KG1 (cell line): ENCODE measurements at places on chromosomes 4 and X.

DNA sequence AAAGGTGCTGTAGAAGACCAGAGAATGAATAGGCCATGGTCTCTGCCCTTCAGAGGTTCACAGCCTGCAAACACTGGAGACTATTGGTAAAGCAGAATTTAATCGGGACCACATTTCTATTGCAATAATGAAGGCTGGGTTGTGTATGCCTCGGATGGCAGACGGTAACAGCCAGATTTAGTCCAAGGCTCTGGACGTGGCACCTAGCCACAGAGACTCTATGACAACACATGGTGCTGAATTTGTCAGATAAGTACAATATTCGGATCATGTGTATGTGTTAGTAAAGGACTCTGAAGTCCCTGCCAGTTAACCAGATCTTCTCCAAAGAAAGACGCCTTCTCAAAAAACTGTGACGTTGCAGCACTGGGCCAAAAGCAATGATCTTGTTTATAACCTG lies 129.0 kb downstream of the DCTD start:
- DNase-seq, result no peak

- DNase-seq, result peak; percentile 13
Measured at GRCh38 chr4:31370866-31371465, 650.8 kb downstream of the PCDH7 start.

DNA sequence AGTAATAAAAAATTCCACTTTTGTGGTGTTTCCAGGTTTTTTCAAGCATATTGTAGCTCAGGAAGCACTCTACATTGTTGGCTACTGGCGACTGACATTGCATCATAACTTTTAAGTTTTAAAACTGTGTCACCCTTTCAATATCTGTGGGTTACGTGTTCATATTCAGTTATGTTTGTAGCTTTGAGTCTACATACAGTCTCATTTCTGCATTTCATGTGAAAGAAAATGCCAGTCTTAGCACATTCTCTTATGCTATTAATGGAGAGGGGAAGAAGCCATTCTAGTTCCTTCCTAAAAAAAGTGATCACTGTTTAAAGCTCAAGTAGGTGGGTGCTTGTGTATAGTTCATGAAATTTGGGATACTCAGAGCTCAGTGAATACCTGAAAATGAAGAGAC lies 38.1 kb downstream of the DIAPH2 start:
- DNase-seq, result no peak

GRCh38 chr4:185799442-185799841 lies 12.6 kb downstream of the SORBS2 start:
- DNase-seq, result no peak

DNA sequence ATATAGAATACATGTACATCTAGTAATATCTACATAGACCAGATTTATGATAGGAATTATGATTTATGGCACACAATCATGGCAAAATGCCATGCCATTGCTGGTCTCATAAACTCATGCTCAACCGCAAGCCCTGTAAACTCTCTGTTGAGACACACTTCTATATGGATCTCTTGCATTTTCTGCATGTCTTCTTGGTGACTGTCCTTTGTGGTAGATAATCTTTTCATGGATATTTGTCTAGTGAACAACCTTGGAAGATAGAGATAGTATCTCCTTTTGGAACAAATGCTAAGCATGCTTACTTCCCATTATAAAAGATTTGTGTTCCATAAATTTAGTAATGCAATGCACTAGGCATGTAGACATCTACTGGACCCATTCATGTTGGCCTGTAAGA lies 328.0 kb downstream of the NAF1 start:
- DNase-seq, result no peak

DNA sequence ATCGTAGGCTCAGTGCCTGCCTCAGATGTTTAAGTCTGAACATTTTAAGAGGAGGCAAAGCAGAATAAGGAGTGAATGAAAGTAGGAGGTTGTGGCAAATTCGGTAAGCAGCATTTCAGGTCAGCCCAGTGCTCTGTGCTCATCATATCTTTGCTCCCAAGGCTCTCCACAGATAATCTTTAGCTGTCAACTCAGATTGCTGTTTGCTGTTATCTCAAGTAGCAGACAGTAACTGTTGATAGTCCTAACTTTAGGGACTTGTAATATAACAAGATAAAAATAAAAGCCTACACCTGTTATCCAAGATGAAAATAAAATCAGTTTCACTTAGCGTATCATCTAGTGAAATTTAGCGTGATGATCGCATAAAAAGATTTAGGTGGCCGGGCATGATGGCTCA lies 18.6 kb upstream of the CLTRN start:
- DNase-seq, result no peak

DNA sequence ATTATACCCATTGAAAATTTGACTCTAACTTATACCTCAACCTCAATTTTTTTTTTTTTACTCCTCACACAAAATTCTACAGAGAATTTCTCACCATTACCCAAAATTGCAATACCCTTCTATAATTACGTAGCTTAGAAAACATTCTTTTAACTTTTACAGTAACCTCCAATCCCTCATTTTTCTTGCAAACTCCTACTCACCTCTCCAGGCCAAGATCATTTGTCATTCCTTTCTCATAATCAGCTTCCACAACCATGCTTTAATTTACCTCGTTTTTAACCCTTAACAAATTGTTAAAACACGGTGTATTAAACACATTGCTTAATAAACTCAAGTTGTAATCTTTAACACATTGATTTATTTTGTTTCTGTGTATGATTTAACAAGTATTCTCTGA lies 289.7 kb upstream of the TRAM1L1 start:
- no peak for DNase-seq

GRCh38 chr4:186979961-186980745 lies 256.5 kb upstream of the FAT1 start:
- no peak for DNase-seq

DNA sequence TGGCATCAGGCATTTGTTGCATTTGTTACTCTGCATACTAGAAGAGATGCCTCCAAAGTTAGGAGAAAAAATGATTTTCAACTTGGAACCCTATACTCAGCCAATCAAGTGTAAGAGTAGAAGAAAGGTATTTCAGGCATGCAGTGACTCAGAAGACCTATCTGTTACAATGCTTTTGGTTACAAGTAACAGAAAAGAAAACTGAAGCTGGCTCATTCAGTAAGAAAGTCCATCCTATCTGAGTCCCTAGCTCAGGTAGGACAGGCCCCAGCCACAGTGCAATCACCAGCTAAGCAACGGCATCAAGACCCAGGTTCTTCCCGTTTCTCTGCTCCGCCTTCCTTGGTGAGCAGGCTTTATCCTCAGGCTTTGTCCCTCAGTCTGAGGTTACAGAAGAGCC lies 23.3 kb downstream of the MECP2 start:
- no peak for DNase-seq

DNA sequence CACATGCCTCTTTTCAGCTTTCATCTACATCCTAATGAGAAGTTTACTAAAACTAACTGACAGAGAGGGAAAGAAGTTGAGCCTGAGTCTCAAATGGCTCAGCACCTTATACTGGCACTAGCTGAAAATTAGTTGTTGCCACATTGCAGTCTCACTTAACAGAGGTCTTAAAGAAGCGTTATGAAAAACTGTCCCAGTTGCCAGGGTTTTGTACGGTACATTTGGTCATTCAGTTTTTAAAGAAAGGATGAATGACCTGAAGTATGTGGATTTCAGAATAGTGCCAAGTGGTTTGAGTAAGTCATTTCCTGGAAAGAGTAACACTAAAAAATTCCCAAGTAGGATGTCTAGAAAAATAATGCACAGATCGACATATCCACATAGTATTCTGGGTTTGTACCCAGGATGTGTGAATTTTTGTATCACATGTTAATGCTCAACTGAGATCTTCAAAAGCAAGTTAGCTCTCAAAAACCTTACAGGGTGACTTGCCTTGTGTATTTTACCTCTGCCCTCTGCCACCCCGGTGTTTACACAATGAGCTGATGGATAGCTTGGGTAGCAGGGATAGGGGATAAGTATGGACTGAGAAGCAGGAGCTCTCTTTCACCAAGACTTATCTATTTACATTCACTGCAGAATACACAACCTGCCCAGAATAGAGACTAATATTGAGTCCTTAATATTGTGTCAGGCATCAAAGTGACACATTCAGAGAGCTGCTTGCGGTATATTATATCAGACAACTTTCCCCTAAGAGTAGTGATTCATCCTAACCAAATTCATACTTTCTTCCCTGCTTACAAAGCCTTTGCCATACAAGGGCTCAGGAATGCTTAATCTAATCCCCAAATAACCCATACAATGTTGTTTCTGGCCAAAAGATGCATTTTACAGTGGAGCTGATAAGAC lies 1075.7 kb upstream of the PABPC4L start:
- no peak for DNase-seq

- no peak for DNase-seq
Measured at GRCh38 chr4:59772641-59773139, 1427.4 kb upstream of the ADGRL3 start.

- no peak for DNase-seq
Measured at GRCh38 chr4:94811643-94812042, 53.9 kb downstream of the BMPR1B start.

- no peak for DNase-seq
Measured at GRCh38 chr4:7699031-7699430, 240.6 kb downstream of the AFAP1 start.

DNA sequence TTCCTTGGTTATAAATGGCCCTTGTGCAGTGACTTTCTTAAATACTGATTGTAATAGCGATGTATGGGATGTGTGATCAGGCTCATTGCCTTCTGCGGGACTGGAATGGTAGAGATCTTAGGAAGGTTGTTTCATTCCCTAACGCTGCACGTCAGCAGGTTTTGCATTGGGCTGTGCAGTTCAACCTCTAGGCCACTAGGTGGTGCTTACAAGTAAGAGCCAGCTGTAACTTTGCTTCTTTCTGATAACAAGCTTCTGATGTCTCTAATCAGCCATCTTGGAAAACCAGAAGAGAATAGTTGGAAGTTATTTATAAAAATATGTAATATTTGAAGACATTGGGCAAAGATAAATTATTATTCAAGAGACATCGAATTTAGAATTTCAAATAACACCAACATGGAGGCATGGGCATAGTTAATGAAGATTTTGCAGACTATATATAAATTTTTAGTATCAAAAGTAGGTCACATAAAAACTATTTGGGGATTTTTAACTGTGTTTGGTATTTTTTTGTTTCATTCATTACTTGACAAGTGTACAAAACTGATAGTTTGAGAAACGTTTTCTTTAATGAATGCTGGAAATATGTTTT lies 339.7 kb upstream of the PCDH7 start:
- no peak for DNase-seq

- no peak for DNase-seq
Measured at GRCh38 chr4:31084806-31085416, 364.7 kb downstream of the PCDH7 start.

GRCh38 chr4:169109035-169109675 lies 99.1 kb upstream of the CBR4 start:
- no peak for DNase-seq

GRCh38 chr4:107862658-107863057 lies 37.9 kb downstream of the SGMS2 start:
- DNase-seq, result no peak

DNA sequence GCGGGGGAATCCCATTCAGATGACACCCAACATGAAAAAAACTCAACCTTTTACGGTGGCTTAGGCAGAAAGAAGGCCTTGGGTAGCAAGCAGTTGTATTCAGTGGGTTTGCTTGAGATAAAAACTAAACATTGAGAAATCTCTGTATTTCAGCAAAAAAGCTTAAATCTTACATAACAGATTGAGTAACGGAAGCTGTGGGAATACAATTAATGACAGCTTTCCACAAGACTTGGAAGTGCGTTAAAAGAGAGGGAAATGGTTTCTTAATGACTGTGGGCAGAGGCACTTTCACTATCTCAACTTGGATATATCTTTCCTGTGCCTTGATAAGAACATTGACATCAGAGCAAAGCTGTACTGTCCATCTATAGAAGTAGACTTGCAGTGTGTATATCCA lies 418.5 kb upstream of the HS3ST1 start:
- DNase-seq, result no peak

- no peak for DNase-seq
Measured at GRCh38 chr4:57233386-57233785, 123.2 kb upstream of the IGFBP7 start.

- DNase-seq, result no peak
Measured at GRCh38 chrX:155235891-155236290, 19.6 kb downstream of the VBP1 start.

DNA sequence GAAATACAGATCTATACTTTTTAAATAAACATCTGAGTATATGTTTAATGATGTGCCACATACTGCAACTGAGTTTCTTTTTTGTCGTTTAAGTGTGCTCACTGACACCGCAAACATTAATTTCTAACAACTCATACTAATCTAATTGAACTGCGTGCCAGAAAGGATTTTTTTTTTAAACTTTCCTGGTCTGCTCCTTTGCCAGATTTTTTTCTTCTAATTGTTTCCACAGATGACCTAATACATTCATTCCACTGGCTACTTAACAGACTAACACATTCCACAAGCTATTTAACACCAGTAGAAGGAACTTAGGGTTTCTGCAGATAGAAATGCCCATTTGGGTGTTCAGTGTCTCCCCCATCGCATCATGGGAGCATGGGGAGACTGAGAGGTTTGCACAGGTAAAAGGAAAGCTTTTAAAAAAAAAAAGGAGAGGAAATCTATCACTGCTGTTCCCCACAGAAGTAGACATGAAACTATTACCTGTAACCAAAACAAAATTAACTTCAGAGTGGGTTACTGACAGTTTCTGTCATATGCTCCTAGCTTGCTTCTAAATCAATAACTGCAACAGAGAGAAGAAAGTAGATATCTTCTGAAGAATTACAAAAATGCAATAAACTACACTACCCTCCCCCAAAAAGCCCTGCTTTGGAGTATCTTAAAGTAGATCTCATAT lies 31.6 kb downstream of the SH3KBP1 start:
- DNase-seq, result no peak
